ENCODE measurements at places on chromosomes 2 and 18. TPM values are rescaled to one million over a fixed set of nuclear protein-coding genes. Genes with fewer than 3 reads are reported as not detected.

PROKR1 gene
- total RNA-seq = 1.3 TPM

INHBB gene
- 54.8 TPM for total RNA-seq

NRP2 gene
- total RNA-seq = 66.7 TPM

DNAJC5G gene
- not detected for total RNA-seq

NOSTRIN gene
- total RNA-seq = 62.1 TPM

DPP10 gene
- not detected for total RNA-seq

RAB6C gene
- not detected for total RNA-seq

RBM44 gene
- 1.3 TPM for total RNA-seq

HRH4 gene
- 0.39 TPM for total RNA-seq

SNTG2 gene
- 5.6 TPM for total RNA-seq

BOLL gene
- total RNA-seq = not detected

MDH1B gene
- 0.19 TPM for total RNA-seq

Data from mesenteric fat pad (tissue), 1 donor.